NCI-H1694 (cell line): ENCODE measurements at places on chromosomes 7 and 10.

DNA sequence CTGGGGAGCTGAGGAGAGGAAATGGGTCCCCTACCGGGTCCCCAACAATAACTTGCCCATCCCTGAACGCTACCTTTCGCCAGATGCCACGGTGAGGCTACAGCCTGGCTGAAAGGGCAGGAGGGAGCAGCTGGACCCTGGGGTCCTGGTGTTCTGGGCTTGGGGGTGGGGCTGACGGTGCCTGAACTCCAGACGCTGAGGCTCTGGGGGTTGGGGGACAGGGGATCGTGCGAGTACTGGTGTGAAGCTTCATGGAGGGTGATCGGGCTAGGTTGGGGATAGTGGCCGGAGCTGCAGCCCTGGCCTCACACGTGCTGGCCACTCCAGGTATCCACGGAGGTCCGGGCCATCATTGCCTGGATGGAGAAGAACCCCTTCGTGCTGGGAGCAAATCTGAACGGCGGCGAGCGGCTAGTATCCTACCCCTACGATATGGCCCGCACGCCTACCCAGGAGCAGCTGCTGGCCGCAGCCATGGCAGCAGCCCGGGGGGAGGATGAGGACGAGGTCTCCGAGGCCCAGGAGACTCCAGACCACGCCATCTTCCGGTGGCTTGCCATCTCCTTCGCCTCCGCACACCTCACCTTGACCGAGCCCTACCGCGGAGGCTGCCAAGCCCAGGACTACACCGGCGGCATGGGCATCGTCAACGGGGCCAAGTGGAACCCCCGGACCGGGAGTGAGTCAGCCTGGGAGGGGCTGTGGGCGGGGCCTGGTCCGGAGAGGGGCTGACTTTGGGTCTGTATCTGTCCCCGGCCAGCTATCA is 8.3 kb downstream of the AEBP1 start:
- no peak for DNase-seq

DNA sequence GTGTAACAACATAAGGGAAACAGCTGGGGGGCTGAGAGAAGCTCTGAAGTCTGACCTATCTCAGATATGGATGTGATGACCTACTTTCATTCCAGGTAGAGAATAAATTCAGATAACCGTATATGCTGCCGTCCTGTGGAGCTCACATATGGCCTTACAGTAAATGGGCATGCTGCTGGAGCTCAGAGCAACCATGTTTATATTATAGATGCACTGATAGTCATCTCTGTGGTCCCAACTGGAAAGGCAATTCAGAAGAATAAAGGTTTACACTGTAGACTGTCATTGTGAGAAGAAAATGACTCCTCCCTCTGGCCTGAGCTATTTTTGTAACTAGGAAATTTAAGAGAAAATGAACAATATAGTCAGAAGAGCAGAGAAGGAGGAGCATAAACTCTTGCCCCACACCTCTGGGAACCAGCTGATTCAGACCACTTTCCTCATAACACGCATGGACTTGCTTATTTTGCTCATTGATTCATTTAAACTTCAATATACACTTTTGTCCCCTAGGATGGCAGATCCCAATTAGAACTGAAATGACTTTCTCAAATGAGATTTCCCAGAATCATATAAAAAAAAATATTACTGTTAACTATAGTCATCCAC is 69.9 kb upstream of the NXPH1 start:
- no peak for DNase-seq

DNA sequence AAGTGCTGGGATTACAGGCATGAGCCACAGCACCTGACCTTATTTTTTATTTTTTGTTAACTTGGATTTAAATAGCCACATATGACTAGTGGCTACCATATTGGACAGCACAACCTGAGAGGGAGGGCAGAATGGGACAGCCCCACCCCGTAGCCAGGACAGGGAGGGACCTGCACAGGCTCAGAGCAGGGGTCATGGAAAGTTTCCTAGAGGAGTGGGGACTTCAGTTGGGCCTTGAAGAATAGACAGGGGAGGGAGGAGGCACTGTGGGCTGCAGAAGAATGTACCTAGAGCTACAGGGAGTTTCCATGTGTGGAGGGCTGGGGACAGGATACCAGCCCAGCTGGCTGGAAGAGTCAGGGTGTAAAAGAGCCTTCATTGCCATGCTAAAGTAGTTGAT is 8.8 kb downstream of the TRIM8 start:
- no peak for DNase-seq

GRCh38 chr10:110215286-110216170 is 8.1 kb downstream of the MXI1 start:
- DNase-seq, result no peak

DNA sequence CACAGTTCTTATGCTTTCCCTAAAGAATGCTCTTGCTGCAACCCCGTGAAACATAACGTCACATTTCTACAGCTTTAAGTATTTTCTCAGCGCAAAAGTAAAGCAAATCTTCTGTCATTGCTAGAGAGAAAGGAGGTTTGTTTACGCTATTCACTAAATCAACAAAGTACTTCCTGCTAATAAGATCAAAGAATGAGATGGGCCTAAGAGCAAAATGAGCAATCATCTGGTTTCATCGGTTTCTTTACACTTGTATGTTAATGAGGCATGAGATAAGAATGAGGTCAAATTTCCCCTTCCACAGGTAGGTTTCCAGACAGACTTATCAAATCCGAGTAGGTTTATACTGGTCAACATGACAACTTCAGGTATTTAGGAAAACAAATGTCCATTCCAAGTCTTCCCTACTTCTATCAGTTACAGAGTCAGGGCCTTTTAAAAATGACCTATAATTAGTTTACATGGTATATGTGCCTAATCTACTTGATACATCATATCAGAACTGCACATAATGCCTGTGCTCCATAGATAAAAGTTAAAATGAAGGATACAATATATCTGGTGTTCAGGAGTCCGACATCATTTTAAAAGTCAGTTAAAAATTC is 8.4 kb downstream of the USP6NL start:
- no peak for DNase-seq
